ENCODE measurements at places on chromosomes 16 and 17.

DNA sequence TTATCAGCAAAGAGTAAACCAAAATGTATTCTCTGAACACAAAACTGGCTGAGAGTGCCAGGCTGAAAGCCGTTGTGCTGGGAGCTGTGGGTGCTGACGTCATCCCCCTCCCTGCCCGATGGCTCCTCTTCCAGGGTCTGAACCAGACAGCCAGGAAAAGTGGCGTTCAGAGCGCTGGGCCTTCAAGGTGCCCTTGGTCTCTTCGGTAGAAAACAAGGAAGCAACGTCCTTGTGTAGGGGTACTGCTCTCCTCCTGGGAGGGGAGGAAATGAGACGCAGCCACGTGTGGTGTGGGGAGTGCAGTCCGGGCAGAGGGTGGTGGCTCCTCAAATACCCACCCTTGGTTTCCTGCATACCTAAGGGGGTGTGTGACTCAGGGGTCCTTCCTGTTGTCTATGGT, 394.7 kb downstream of the SEC14L1 start:
- H3K4me1 ChIP-seq: no peaks in the 10 kb centered on the region
- no peak overlapping the region for H3K27ac ChIP-seq
- peaks cover 19% of the 10 kb centered on the region for H3K27me3 ChIP-seq
- H3K4me3 ChIP-seq: no peak overlapping the region

GRCh38 chr16:1206786-1207185, 18.3 kb downstream of the TPSG1 start:
- no peaks in the 10 kb centered on the region for H3K4me1 ChIP-seq
- H3K27ac ChIP-seq: no peak overlapping the region
- no peaks in the 10 kb centered on the region for H3K27me3 ChIP-seq
- no peaks in the 10 kb centered on the region for H3K36me3 ChIP-seq
- H3K4me3 ChIP-seq: no peak overlapping the region

- H3K36me3 ChIP-seq: no peaks in the 10 kb centered on the region
- no peak for DNase-seq
- H3K4me3 ChIP-seq: no peak overlapping the region
- H3K27me3 ChIP-seq: peaks cover 2% of the 10 kb centered on the region
Measured at GRCh38 chr16:84029297-84030047, 13.1 kb downstream of the SLC38A8 start.

DNA sequence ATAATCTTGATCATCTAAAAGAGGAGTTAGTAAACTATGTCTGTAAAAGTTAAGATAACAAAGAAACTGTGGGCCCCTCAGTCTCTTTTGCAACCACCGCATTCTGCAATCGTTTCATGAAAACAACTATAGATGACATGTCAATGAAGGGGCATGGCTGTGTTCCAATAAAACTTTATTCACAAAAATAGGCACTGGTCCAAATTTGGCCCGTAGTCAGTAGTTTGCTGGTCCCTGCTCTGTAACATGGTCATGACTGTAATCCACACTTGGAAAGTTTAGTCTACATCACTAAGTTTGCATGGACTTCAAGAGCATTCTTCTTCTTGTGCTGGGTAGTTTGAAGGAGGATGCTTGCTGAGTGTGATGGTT, 299.3 kb upstream of the PSMD7 start:
- no peaks in the 10 kb centered on the region for H3K4me1 ChIP-seq
- DNase-seq: no peak
- no peaks in the 10 kb centered on the region for H3K36me3 ChIP-seq
- no peak overlapping the region for H3K27ac ChIP-seq

- H3K4me1 ChIP-seq: no peaks in the 10 kb centered on the region
- H3K27me3 ChIP-seq: peaks cover 5% of the 10 kb centered on the region
- no peak overlapping the region for H3K4me3 ChIP-seq
- DNase-seq: no peak
Measured at GRCh38 chr17:8909586-8910270, 42.3 kb upstream of the PIK3R6 start.

GRCh38 chr16:53973021-53973420, 269.1 kb downstream of the FTO start:
- no peak overlapping the region for H3K4me3 ChIP-seq
- H3K27ac ChIP-seq: no peak overlapping the region
- no peaks in the 10 kb centered on the region for H3K27me3 ChIP-seq
- H3K36me3 ChIP-seq: no peaks in the 10 kb centered on the region
- H3K4me1 ChIP-seq: peaks cover 3% of the 10 kb centered on the region
- DNase-seq: no peak

- H3K4me1 ChIP-seq: peaks cover 33% of the 10 kb centered on the region
- H3K27me3 ChIP-seq: no peaks in the 10 kb centered on the region
- no peak overlapping the region for H3K27ac ChIP-seq
- peaks cover 45% of the 10 kb centered on the region for H3K36me3 ChIP-seq
Measured at GRCh38 chr17:47651704-47652103, 2.0 kb downstream of the KPNB1 start.

DNA sequence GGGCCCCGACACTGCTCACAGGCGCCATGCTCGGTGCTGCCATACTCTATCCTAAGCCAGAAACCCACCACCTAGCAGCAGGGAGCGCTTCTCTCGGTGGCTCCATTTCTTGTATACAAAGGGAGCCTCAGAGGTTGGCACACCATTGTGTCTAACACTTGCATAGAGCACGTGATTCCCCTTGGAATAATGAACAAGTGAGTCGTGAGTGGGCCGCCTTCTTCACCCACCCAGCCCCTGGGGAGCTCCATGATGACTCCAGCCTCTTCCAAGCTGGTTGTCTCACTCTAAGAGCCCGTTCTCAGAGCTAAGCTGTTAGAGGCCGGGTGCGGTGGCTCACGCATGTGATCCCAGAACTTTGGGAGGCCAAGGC, 82.3 kb upstream of the ZNF469 start:
- peaks cover 48% of the 10 kb centered on the region for H3K4me1 ChIP-seq
- no peaks in the 10 kb centered on the region for H3K36me3 ChIP-seq
- H3K4me3 ChIP-seq: no peak overlapping the region
- H3K27ac ChIP-seq: no peak overlapping the region
- no peaks in the 10 kb centered on the region for H3K27me3 ChIP-seq

- peak; percentile 49 for DNase-seq
- H3K4me3 ChIP-seq: no peak overlapping the region
- peaks cover 23% of the 10 kb centered on the region for H3K4me1 ChIP-seq
- peaks cover 14% of the 10 kb centered on the region for H3K36me3 ChIP-seq
Measured at GRCh38 chr17:39194089-39194984, 3.1 kb downstream of the CACNB1 start.

GRCh38 chr16:28212532-28212873, 738 bp upstream of the XPO6 start:
- H3K36me3 ChIP-seq: peaks cover 8% of the 10 kb centered on the region
- peaks cover 14% of the 10 kb centered on the region for H3K4me1 ChIP-seq
- no peaks in the 10 kb centered on the region for H3K27me3 ChIP-seq
- no peak for DNase-seq
- H3K4me3 ChIP-seq: peak overlapping the region; percentile 85

Measured in astrocyte (in vitro differentiated cells and primary cell).